Spleen (tissue), 13 donors: ENCODE measurements at places on chromosomes 3 and 15. TPM values are rescaled to one million over a fixed set of nuclear protein-coding genes. Genes with fewer than 3 reads are reported as not detected.

DNA sequence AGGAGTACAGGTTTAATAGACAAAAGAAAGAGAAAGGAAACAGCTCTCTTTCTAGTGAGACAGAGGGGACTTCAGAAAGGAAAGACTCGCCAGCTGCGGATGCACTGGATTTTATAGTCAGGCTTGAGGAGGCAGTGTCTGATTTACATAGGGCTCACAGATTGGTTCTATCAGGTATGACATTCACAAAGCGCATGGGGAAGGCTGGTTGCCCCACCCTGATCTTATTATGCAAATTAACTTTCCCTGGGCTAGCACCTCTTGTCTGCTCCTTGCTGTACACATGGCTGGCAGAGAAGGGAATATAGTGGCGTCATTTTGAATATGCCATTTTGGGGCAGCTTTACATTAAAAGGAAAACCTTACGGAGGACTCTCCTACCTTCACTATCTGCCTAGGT is 938.4 kb upstream of the SEMA6D start:
- no peaks in the 10 kb centered on the region for H3K36me3 ChIP-seq
- no peaks in the 10 kb centered on the region for H3K4me1 ChIP-seq
- H3K4me3 ChIP-seq, result no peak overlapping the region
- H3K27ac ChIP-seq, result no peak overlapping the region

DNA sequence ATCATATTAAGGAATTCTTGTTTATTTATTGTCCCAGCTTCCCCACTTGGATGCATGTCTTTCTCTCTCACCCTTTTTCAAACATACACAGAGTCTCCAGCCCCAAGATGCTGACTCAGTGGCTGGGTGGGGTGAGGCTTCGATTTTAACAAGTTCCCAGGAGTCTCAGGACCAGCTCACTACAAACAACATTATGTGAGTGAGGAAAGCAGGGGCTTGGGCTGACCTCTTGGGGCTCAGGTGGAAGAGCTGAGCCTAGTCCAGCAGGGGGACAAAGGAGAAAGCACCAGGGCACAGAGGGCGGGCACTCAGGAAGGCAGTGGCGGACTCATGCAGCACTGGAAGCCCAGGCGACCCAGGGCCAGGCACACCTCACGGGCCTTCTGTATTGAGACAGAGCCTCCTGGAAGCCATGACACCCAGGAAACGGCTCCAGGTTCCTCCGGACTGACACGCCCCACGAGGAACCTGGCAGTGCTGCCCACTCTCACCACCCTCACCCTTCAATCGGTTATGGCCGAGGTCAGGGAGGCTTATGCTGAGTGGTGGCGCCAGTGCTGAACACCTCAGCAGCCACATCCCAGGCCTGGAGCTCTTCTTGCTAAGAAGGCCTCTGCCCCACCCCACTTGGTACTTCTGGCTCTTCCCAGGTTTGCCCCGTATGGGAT is 97.4 kb downstream of the LRIG1 start:
- no peak overlapping the region for H3K4me3 ChIP-seq
- H3K4me1 ChIP-seq, result no peaks in the 10 kb centered on the region
- DNase-seq, result no peak
- no peaks in the 10 kb centered on the region for H3K27me3 ChIP-seq

GRCh38 chr15:82986442-82986780 is 401 bp downstream of the RAMAC start:
- H3K4me3 ChIP-seq, result peak overlapping the region; percentile 79
- H3K27me3 ChIP-seq, result no peaks in the 10 kb centered on the region
- H3K27ac ChIP-seq, result peak overlapping the region; percentile 84
- H3K4me1 ChIP-seq, result peaks cover 22% of the 10 kb centered on the region
- no peak for DNase-seq

DNA sequence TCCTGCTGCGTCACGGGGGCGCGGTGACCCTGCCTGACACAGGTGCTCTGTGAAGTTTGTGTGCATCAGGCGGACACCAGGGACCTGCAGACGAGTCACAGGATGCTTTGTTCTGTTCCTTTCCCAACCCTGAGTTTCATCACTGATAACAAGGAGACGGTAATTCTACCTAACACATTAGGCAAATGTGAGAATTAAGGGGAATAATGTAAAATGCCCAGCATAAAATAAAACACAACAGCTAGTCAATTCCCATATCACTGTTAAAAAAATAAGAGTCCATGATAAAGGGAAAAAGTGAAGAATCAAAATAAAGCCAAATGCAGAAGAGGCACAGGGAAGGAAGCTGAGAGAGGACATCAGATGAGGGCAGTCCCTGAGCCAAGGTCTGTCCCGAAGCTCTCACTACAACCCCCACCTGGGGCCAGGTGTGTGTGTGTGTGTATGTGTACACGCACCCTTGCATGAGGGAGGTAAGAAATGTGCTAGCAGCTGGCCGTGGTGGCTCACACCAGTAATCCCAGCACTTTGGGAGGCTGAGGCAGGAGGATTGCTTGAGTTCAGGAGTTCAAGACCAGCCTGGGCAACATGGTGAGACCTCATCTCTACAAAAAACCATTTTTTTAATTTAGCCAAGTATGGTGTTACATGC is 27.5 kb downstream of the PLA2G4D start:
- no peaks in the 10 kb centered on the region for H3K36me3 ChIP-seq
- DNase-seq, result no peak
- H3K4me3 ChIP-seq, result no peak overlapping the region
- no peak overlapping the region for H3K27ac ChIP-seq
- H3K27me3 ChIP-seq, result peaks cover 61% of the 10 kb centered on the region

DNA sequence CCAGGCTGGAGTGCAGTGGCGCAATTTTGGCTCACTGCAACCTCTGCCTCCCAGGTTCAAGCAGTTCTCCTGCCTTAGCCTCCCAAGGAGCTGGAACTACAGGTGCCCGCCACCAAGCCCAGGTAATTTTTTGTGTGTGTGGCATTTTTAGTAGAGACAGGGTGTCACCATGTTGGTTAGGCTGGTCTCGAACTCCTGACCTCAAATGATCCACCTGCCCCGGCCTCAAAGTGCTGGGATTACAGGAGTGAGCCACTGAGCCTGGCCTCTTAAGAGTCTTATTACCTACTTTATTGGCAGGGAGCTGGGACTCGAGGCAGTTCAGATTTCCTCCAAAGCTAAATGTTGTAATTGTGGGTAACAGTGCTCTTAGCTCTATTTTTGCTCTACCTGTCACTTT is 16.4 kb downstream of the PXYLP1 start:
- H3K27ac ChIP-seq, result no peak overlapping the region
- H3K4me1 ChIP-seq, result no peaks in the 10 kb centered on the region
- no peak for DNase-seq
- H3K36me3 ChIP-seq, result no peaks in the 10 kb centered on the region
- no peaks in the 10 kb centered on the region for H3K27me3 ChIP-seq

DNA sequence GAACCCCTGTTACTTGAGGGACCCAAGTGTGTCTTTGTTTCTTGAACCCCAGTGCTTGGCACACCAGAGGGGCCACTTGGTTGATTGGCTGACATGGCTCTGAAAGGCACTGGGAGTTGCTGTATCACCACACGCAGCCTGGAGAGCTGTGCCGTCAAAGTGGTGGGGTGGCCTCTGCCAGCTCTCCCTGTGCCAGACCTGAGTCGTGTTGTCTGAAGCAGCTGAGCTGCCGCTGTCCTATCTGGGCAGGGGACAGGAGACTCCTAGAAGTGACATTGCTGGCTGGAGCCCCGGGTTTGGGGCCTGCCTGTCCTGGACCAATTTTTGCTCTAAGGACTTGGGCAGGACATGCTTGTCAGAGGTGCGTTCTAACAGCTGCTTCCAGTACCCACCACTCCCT is 5.5 kb upstream of the SNX22 start:
- peaks cover 28% of the 10 kb centered on the region for H3K4me1 ChIP-seq
- DNase-seq, result no peak
- peaks cover 28% of the 10 kb centered on the region for H3K36me3 ChIP-seq
- H3K27ac ChIP-seq, result no peak overlapping the region

GRCh38 chr3:133152681-133153220 is 114.6 kb downstream of the TMEM108 start:
- no peak overlapping the region for H3K4me3 ChIP-seq
- no peaks in the 10 kb centered on the region for H3K4me1 ChIP-seq
- no peak overlapping the region for H3K27ac ChIP-seq
- DNase-seq, result no peak
- no peaks in the 10 kb centered on the region for H3K36me3 ChIP-seq

GRCh38 chr15:73752806-73753193 is 351 bp downstream of the INSYN1 start:
- peaks cover 26% of the 10 kb centered on the region for H3K27me3 ChIP-seq
- H3K4me1 ChIP-seq, result peaks cover 4% of the 10 kb centered on the region
- H3K36me3 ChIP-seq, result no peaks in the 10 kb centered on the region
- no peak overlapping the region for H3K27ac ChIP-seq
- H3K4me3 ChIP-seq, result peak overlapping the region; percentile 33

DNA sequence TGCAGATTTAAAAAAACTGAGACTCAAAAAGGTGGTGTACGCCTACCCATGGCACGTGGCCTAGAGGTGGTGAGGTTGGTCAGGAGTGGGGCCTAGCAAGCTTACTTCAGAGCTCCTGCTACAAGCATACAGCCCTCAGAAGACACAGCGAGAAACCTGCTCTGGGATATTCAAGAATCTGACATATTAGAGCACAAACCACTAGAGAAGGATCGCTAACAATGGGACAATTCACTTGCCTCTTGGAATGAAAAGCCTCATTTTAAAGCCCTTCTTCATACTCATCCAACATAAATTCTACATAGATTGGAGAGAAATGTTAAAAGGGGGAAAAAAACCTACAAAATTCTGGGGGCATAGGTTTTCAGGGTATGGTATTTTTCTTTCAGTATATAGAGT is 118.0 kb upstream of the ARHGEF3 start:
- peaks cover 76% of the 10 kb centered on the region for H3K4me1 ChIP-seq
- H3K4me3 ChIP-seq, result no peak overlapping the region
- DNase-seq, result no peak
- no peaks in the 10 kb centered on the region for H3K27me3 ChIP-seq

- H3K4me3 ChIP-seq, result no peak overlapping the region
- no peaks in the 10 kb centered on the region for H3K4me1 ChIP-seq
- DNase-seq, result no peak
- no peak overlapping the region for H3K27ac ChIP-seq
- H3K36me3 ChIP-seq, result no peaks in the 10 kb centered on the region
Measured at GRCh38 chr3:170560296-170560695, 25.6 kb downstream of the SLC7A14 start.

DNA sequence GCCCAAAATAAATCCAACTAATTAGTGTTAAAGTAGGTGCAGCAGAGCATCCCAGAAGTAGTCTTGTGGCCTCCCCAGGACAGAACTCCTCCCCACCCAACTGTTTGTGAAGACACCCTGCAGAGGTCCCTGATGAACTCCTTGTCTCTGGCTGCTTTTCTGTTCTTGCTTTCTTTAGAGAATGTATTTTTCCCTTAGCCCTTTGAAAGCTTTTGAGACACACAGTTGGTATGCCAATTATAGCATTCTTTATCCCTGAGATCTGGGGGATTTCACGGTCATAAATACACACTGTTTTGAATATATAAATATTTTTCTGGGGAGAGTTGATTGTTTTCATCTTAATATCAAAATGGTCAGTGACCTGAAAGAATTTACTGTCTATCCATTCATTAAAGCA is 9.8 kb downstream of the TFG start:
- DNase-seq, result no peak

- H3K27ac ChIP-seq, result no peak overlapping the region
- no peak overlapping the region for H3K4me3 ChIP-seq
- no peaks in the 10 kb centered on the region for H3K4me1 ChIP-seq
- no peaks in the 10 kb centered on the region for H3K27me3 ChIP-seq
Measured at GRCh38 chr15:100461049-100461448, 67.7 kb downstream of the CERS3 start.

DNA sequence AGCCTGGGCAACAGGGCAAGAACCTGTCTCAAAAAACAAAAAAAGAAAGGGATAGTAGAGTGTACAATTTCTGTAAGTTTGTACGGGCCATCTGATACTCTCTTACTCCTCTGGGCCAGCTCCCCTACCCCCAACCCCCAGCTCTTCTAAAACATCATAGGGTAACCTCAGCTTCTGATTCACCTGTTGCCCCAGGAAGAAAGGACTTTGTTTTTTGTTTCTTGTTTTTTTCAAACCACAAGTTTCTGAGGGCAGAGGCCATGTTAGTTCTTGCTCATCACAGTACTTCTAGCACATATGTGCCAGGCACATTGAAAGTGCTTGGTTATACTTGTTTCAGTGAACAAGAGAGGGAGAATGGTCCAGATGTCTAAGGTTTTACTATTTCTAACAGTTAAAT is 20.2 kb downstream of the ATOSA start:
- peaks cover 70% of the 10 kb centered on the region for H3K36me3 ChIP-seq
- H3K27ac ChIP-seq, result no peak overlapping the region
- no peak overlapping the region for H3K4me3 ChIP-seq
- DNase-seq, result no peak
- H3K27me3 ChIP-seq, result no peaks in the 10 kb centered on the region

GRCh38 chr3:14487086-14487485 is 53.1 kb downstream of the GRIP2 start:
- DNase-seq, result peak; percentile 42
- H3K4me3 ChIP-seq, result no peak overlapping the region
- H3K4me1 ChIP-seq, result no peaks in the 10 kb centered on the region
- peaks cover 59% of the 10 kb centered on the region for H3K36me3 ChIP-seq
- no peaks in the 10 kb centered on the region for H3K27me3 ChIP-seq

DNA sequence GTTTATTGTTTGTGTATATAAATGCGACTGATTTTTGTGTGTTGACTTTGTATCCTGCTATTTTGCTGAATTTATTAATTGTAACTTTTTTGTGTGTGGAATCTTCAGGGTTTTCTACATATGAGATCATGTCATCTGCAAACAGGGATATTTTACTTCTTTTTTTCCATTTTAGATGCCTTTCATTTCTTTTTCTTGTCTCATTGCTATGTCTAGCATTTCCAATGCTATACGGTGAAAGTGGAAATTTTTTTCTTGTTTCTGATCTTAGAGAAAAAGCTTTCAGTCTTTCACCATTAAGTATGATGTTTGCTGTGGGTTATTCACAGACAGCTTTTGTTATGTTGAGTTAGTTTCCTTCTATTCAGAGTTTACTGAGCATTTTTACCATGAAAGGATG is 31.4 kb downstream of the COMMD2 start:
- H3K4me1 ChIP-seq, result no peaks in the 10 kb centered on the region
- no peaks in the 10 kb centered on the region for H3K36me3 ChIP-seq
- no peak overlapping the region for H3K27ac ChIP-seq
- no peak overlapping the region for H3K4me3 ChIP-seq
- no peaks in the 10 kb centered on the region for H3K27me3 ChIP-seq

DNA sequence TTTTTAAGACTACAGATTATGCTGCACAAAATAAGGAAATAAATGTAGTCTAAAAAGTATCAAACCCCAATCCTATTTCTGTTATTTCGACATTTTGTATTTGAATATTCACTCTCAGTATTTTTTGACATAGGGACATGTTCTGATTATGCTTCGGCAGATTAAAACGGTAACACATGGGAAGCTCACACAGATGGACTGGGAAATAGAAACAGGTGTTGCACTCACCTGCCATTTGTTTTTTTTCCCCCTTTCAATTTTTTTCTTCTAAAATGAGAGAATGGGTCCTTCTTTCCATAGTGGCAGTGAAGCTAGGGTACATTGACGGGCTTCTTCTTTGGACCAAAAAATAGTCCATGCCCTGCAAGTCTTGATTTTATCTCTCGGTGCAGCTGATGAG is 163.1 kb downstream of the MYRIP start:
- DNase-seq, result no peak
- no peak overlapping the region for H3K4me3 ChIP-seq
- H3K27ac ChIP-seq, result no peak overlapping the region
- H3K36me3 ChIP-seq, result no peaks in the 10 kb centered on the region
- H3K4me1 ChIP-seq, result no peaks in the 10 kb centered on the region

TNNC1 gene
- total RNA-seq, result 1.6 TPM

PLSCR5 gene
- total RNA-seq, result not detected

STAC gene
- total RNA-seq, result 2.9 TPM

SV2B gene
- 0.68 TPM for total RNA-seq

SLC35G2 gene
- 4.1 TPM for total RNA-seq

LCTL gene
- total RNA-seq, result not detected

GPR62 gene
- not detected for total RNA-seq

GOLGA6A gene
- total RNA-seq, result 0.35 TPM

PYGO1 gene
- total RNA-seq, result 1.1 TPM

ISLR gene
- 21.8 TPM for total RNA-seq
